ENCODE measurements at places on chromosomes 4 and X.
A peak's percentile ranks its signal among the peaks of the same experiment; 100 is the strongest.

- no peak for DNase-seq
Measured at GRCh38 chr4:97027728-97028410, 1115.4 kb downstream of the STPG2 start.

DNA sequence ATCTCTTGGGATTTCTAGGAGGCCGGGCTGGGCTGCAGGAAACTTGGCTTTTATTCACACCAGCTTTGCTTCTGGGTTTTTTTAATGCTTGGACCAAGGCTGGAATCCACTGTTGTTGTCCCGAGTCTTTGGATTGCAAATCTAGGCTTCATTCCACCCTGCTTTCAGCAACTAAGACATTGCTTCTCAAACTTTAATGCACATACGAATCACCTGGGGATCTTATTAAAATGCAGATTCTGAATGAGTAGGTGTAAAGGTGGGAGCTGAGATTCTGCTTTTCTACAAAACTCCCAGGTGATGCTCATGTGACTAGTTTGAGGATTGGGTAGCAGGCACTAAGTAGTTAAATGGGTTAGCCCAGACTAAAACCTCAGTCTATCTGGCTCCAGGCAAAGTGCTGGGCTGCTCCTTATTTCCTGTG lies 39.2 kb upstream of the GPC4 start:
- no peak for DNase-seq

DNA sequence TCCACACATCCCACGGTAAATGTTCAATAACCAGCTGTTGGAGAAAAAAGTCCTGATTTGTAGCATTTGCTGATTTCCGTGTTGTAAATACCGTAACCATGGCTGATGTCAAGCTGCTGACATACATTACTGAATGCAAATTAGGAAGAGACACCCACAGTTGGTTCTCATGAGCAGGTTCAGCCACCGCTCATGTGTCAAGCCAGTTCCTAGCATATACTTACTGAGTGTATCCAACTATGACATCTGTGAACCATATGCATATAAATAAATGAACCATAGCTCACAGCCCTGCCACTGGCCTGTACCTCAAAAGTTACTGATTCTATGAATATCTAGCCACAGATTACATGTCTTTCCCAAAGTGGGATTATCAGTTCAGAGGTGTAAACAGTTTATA lies 29.5 kb downstream of the FHDC1 start:
- DNase-seq = no peak

- no peak for DNase-seq
Measured at GRCh38 chr4:127920521-127920920, 39.8 kb downstream of the PLK4 start.

GRCh38 chr4:14184265-14184664 lies 556.7 kb upstream of the BOD1L1 start:
- DNase-seq = no peak

GRCh38 chr4:89284828-89285227 lies 22.8 kb downstream of the GPRIN3 start:
- peak; percentile 64 for DNase-seq

GRCh38 chr4:15918484-15919129 lies 19.9 kb downstream of the FGFBP1 start:
- DNase-seq = no peak

DNA sequence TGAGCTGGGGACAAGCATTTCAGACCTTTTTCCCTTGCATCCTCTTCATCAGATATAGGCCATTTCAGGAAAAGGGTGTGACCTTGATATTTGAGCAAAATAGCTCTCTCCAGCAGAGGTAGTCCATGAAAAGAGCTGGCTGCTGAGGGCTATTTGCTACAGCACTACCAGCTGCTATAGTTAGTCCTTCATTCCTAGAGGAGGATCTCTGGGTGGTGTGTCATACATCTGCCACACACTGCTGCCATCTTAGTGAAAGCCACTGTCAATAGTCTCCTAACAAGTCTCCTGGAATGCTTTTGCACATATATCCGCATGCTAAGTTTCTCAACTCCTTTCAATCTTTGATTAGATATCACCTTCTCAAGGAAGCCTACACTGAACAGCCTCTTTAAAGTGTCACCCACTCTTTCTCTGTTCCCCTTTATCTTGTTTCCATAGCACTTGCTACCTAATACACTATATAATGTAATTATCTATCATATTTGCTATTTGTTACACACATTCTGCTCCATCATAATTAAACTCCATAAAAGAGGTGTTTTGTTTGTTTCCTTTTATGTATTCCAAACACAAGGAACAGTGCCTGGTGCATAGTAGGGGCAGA lies 131.9 kb downstream of the TBC1D19 start:
- DNase-seq = no peak

GRCh38 chrX:23785580-23785979 lies 2.6 kb downstream of the SAT1 start:
- DNase-seq = no peak

GRCh38 chrX:12548746-12549145 lies 242.5 kb upstream of the PRPS2 start:
- DNase-seq = no peak

DNA sequence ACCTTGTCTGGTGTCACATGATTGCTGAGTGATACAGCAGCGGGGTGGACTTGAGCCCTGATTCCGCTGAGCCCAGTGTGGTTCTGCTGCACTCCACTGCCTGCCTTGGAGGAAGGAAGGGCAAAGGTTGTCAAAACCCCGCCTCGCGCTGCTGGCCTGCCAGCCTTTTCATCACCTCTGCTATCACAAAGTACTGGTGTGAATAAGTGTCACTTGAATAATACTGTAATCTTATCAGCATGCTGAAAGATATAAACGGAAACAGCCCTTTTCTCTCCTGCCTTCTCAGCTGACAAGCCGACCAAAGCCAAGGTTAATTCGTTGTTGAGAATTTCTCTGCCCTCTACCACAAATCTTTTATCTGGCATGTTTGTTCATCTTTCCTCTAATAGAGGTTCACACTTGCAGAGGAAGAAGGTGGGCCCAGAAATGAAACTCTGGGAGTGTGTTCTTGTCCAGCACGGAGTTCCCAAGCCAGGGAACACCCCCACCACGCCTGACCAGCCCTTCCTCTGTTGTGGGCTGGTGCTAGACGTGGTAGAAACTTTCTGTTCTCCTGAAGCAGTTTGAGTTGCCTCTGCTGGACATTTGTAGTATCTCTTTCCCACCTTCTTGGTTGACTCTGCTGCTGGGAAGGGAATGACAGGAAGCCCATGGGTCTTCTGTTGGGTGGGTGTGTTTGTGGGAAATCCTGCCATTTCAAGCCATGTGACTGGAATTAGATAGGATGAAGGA lies 21.5 kb downstream of the FHDC1 start:
- DNase-seq = no peak

- DNase-seq = no peak
Measured at GRCh38 chr4:89368861-89369260, 61.3 kb upstream of the GPRIN3 start.

DNA sequence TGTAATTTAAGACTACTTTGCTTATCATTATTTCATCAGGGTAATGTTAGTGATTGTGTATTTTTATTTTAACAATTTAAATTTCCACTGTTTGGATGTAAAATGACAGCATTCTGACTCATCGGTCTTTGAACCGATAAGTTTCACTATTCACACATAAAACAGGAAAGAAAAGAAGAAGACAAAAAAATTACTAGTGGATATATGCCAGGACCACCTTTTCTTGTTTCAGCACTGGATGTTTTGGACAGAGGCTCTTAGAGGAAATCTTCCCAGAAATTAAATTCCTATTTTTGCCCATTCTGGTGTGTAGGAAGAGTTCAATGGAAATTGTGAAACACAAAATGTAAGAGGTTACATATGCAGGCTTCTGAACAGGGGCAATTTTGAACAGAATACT lies 57.4 kb downstream of the VEGFC start:
- no peak for DNase-seq

- DNase-seq = no peak
Measured at GRCh38 chr4:76943129-76943620, 6.4 kb upstream of the SEPTIN11 start.

- peak; percentile 99 for DNase-seq
Measured at GRCh38 chr4:183504064-183504929, 561 bp upstream of the ING2 start.

- no peak for DNase-seq
Measured at GRCh38 chrX:39480963-39481362, 616.8 kb downstream of the BCOR start.

GRCh38 chr4:43983610-43984009 lies 465.0 kb downstream of the KCTD8 start:
- no peak for DNase-seq

DNA sequence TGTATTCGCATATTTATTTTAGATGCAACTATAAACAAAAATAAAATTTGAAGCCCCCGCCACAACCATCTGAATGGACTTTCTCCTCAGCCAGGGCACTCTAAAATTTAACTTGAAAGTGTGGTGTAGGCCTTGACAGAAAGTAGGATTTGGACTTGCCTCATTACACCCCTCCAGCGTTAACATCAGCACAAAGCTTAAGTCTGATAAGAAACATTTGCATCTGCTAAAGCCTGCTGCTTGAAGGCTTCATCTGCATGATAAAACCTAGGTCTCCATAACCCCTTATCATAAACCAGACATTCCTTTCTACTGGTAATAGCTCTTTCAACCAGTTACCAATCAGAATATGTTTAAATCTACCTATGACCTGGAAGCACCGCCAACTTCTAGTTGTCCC lies 1046.5 kb downstream of the FAT4 start:
- DNase-seq = no peak

DNA sequence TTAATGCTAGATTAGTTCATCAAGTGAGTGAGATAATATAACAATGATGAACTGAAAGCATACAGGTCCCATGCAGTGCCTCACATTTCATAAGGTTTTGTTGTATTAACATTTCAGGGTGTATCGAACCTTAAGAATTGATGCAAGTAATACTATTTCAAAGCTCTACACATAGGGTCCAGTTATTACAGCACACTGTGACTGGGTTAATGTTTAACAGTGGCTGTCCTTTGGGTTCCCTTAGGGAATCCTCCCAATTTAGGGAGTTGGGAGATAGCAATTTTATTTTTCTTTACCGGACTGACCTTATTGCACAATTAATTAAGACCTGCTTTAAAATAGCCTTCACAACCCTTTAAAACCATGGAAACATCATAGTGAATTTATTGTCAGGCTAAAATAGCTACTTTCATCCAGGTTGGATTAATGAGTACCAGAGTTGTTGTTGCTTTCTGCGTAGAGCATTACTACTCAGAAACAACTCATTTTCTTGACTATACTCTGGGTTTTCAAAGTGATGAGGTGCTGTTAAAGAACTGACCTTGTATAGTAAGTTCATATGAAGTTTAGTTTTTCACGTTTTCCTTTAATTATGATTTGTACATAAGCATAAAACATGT lies 134.4 kb downstream of the AKAP4 start:
- no peak for DNase-seq

- no peak for DNase-seq
Measured at GRCh38 chr4:58070726-58071125, 960.5 kb upstream of the IGFBP7 start.

GRCh38 chr4:53545942-53546581 lies 45.2 kb downstream of the LNX1 start:
- no peak for DNase-seq

GRCh38 chrX:45134315-45134731 lies 66.4 kb downstream of the DIPK2B start:
- no peak for DNase-seq

DNA sequence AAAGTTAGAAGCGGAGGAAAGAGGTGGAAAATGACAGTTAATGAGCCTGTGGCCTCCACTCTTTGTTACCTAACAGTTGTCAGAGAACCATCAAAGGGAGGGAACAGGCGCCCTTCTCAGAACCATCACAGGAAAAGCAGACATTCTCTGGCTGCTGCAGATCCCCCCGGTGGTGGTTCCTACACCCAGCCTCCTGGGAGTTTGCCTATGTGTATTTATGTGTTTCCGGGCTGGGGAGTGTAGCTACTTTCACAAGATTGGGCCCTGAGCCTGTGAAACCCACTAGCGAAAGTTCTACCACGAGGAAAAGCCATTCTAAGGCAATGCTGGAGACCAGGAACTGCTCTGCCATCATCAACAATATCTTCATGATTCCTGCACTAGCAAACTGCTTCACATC lies 52.7 kb upstream of the BCOR start:
- DNase-seq = no peak

- DNase-seq = no peak
Measured at GRCh38 chr4:38866973-38867477, 581 bp upstream of the FAM114A1 start.

DNA sequence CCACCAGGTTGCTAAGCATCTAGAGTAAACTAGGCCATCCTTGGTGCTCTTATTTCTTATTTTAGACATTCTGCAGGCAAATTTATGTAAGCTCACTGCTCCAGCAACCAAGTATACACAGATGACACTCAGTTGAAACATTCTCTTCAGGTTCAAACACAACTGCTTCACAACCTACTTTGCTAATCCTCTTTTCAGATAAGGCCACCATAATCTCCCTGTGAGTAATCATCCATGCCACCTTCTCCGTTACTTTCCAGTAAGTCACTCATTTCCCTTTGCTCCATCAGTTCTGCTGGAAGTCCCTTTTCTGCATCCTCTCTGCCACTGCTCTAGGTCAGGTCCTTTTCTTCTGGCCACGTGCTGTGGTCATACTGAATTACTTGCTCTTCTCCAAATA lies 120.2 kb upstream of the WDFY3 start:
- DNase-seq = no peak

DNA sequence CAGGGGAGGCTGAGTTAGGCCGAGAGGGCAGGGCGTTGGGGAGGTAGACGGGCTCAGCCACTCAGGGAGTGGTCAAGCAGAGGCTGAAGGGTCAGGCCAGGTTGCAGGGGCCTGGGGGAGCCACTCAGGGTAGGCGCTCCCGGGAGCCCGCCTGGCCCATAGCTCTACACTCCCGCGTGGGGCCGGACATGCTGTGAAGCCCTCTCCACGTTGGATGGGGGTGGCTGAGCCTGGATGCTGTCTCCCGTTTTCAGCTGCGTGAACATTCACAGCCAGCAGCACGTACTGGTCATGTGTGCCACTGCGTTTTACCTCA lies 14.0 kb upstream of the MSANTD1 start:
- no peak for DNase-seq

DNA sequence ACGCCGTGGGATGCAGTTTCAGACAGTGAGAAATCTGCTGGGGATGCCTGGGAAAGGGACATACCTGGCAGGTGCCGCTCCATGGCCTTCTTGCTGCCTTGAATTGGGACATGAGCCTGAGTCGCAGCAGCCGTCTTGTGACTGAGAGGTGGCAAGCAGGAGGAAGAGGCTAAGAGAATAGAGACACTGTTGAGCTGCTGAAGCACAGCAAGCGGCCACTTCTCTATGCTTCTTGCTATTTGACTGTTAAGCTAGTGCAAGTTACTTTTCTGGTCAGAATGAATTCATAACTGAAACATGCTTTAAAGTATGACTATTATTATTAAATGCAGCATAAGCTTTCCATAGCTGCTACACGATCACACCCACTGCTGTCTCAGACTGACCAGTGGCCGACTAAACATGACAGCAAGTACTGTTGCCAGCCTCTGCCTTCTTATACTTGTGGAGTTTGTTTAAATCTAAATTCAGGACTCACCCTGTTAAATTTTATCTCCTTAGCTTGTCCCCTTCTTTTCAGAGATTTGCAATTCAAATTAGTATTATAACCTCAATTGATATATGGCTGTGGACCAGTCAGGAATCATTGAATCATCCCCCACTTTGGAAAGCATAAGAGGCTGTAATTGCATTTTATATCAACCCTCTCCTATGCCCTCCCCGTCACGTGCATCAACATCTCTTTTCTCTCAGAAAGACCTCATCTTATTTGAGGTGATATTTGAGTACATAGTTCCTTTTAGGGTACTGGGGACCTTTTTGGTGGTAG lies 24.8 kb upstream of the ACSL1 start:
- DNase-seq = no peak

- DNase-seq = no peak
Measured at GRCh38 chr4:61827907-61828391, 627.8 kb downstream of the ADGRL3 start.

- no peak for DNase-seq
Measured at GRCh38 chr4:1718095-1718850, 2.9 kb downstream of the TMEM129 start.

- no peak for DNase-seq
Measured at GRCh38 chrX:10107483-10107882, 49.3 kb upstream of the CLCN4 start.
